Activated CD8-positive, alpha-beta memory T cell treated with anti-CD3 and anti-CD28 coated beads for 1 hour (primary cell): ENCODE measurements at places on chromosomes 13 and 19.

- no peak for DNase-seq
These were observed 1044.3 kb downstream of the DIAPH3 start for GRCh38 chr13:59119475-59119874.

GRCh38 chr13:39656325-39656677 lies 839 bp downstream of the COG6 start:
- DNase-seq: no peak

DNA sequence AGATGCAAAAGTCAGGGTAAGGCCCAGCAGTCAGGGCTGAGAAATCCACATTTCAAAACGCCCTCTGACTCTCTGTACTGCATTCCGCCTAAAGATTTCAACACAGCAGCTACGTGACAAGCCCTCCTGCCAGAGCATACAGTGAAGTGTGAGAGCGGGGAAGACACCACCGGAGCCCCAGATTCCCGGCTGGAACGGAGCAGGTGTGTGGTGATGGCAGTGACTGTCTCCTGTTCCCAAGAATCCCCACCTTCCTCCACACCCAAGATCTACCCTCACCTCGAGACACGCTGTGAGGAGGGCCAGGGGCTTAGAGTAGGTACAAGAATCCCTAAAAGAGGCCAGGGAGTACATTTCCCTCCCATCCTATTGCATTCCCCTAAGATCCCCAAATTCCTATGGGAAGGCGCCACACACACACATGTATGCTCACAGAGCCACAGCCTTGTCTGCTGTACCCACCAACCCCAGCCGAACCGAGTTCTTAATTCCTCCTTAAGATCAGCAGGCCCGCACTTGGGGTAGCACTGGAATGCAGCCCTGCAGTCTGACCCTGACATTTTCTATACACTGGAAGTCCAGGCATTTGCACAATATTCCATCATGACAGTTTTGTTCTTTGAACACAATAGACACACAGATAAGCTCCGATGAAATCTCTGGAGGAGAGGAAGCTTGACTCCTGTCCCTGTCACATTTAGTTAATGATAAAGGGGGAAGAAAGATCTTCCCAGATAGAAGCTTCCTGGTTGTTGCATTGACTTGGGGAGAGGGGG lies 102.9 kb downstream of the FOXO1 start:
- no peak for DNase-seq

DNA sequence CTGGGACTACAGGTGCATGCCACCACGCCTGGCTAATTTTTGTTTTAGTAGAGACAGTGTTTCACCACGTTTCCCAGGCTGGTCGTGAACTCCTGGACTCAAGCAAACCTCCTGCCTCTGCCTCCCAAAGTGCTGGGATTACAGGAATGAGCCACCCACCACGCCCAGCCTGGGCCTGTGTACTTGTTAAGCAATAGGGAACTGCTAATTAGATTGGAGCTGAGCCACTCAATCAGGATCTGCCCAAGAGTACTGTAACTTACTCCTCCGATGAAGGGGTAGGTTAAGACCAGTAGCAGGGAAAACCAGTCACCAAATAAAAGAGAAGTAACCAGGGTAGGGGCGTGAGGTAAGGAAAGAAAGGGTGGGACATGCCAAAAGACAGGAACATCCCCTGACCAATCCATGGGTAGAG lies 2.3 kb downstream of the DDX39A start:
- no peak for DNase-seq

- DNase-seq: no peak
These were observed 20.0 kb downstream of the MAN2B1 start for GRCh38 chr19:12646551-12646950.

DNA sequence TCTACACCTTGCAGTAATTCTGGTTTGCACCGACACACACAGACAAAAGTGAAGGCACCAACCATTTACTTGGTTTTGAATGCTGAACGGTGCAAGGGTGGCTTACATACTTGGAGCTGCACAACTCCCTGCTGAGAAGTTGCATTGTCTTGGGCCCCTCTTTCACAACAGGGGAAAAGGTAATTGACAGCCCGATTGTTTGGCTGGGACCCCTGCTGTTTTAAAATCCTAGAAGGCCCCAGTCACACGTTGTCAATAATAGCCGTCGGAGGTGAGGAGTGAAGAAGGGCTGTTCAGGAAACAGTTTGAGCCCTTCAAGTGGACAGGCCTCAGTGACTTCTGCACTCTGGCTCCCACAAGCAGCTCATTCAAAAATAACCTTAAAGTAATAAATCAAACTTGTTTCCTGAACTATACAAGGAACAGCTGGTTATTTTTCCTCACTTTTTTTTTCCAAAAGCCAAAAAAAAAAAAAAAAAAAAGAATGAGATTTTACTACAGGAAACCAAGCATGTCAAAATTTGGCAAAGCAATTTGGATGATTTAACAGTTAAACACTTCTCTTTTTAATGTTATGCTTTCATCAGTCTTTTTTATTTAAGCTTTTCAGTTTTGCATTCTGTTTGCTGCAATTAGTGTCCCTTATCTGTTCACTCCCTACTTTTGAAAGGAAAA lies 19.0 kb upstream of the SPRY2 start:
- DNase-seq: no peak

DNA sequence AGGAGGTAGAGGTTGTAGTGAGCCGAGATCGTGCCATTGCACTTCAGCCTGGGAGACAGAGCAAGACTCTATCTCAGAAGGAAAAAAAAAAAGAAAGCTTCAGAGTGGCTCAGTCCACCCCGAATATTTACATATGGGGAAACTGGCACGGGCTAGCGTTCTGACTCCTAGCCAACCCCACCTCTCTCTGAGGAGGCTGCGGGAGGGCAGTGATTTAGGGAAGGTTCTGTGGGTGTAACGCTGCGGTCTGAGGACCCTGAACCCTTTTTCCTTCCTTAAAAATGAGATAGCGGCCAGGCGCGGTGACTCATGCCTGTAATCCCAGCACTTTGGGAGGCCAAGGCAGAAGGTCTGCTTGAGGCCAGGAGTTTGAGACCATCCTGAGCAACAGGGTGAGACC lies 5.0 kb downstream of the LRRC25 start:
- no peak for DNase-seq

DNA sequence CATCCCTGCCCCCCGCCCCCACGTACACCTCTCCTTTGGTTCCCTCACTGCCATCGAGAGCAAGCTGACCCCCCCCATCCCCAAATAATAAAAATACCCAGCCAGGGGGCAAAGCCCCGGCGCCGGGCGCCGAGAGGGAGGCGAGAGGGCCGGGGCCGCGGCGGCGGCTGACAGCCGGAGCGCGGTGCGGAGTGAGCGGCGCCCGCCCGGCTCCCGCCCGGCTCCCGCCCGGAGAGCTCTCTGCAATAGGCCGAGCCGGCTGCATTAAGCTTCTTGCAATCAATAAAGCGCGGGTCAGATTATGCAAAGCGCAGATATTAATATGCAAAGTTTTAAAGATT lies 40.9 kb downstream of the DEDD2 start:
- DNase-seq: no peak

DNA sequence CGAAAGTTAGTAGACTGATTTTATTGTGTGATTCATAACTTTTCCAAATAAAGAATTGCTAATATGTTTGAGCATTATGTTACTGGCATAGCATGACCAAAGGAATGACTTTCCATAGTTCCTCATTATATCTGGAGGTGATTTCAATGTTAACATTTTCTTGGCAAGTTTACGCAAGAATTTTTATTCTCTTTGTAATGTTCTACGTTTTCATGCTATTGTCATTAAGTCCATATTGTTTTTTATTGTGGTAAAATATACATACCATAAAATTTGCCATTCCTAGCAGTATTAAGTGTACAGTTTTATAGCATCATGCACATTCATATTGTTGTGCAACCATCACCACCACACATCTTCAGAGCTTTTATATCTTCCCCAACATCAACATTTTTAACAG lies 14.8 kb downstream of the KCTD12 start:
- no peak for DNase-seq

- DNase-seq: no peak
These were observed 605 bp downstream of the TMEM255B start for GRCh38 chr13:113759525-113760137.

DNA sequence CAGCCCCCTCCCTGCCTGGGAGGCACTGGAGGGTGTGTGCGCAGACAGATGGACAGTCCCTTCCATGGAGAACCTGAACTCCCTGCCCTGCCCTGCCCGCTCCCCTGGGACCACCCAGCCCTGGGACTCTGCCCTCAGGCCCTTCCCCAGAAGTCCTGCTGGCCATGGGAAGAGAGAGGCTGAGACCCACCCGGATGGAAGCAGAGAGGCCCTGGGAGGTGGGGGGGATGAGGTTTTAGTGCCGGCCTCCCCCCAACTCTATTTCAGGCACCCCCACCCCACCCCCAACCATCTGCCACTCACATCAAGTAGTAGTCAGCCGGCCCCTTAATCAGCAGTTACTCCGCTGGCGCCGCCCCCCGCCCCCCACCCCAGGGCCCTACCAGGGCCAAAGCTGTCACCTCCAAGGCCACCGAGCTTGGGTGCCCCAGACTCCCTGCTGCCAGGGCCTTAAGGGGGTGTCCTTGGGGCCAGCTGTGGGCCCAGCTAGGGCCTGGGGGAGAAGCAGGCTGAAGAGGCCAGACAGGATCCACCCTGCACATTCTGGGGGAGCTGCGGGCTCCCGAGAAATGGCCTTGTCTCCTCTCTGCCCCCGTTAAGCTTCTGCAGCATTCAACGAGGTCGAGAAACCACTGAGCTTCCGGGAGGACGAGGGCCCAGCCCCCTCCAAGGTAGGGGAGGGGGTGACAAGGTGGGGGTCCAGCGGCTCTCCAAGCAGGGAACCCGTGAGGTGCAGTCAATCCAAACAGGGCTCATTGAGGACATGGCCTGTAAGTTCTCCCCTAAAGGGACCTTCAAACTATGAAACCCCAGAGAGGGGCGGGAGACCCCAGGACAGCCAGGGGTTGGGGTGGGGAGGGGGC lies 17.4 kb downstream of the NMRK2 start:
- no peak for DNase-seq

- DNase-seq: peak; percentile 72
These were observed 5.8 kb upstream of the TPM4 start for GRCh38 chr19:16070366-16070990.
